ENCODE measurements at places on chromosomes 7 and 10.

GRCh38 chr7:148931470-148931869 lies 47.4 kb upstream of the EZH2 start:
- DNase-seq: no peak

- DNase-seq: peak; percentile 14
These were observed 14.3 kb downstream of the CYP3A5 start for GRCh38 chr7:99665312-99666012.

DNA sequence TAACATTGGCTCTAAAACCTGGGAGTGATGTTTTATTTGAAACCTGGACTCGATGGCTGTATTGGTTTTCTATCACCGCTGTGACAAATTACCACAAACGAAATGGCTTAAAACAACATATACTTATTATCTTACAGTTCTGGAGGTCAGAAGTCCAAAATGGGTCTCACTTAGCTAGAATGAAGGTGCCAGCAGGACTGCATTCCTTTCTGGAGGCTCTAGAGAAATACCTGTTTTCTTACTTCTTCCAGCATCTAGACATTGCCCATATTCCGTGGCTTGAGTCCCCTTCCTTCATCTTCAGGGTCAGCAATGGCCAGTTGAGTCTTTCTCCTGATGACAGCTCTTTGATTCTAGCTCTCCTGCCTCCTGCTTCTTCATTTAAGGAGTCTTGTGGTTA lies 44.3 kb upstream of the STEAP1B start:
- DNase-seq: no peak

DNA sequence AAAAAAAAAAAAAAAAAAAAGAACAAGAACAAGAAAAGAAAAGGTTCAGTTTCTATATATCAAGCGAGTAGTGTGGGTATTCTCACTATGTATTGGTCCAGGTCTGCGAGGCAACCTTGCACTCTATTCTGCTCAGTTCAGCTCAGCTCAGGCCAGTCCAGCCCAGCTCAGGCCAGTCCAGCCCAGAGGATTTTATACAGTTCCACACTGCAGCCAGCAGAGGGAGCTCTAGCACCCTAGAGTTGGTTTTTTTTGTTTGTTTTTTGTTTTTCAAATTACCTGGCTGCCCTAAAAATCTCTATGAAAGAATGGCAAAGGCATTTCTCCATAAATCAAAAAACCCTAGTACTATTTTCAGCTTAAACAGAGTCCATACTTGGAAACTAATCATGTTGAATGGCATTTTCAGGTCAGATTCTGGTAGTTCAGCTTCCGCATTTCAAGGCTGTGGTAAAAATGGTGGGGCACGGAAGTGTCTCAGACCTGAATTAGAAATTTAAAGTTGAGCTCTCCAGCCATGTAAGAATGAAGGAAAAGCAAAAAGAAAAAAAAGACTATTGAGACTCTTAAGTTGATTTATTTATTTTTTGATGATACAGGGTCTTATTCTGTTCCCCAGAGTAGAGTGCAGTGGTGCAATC lies 55.2 kb upstream of the GSDME start:
- peak; percentile 70 for DNase-seq

DNA sequence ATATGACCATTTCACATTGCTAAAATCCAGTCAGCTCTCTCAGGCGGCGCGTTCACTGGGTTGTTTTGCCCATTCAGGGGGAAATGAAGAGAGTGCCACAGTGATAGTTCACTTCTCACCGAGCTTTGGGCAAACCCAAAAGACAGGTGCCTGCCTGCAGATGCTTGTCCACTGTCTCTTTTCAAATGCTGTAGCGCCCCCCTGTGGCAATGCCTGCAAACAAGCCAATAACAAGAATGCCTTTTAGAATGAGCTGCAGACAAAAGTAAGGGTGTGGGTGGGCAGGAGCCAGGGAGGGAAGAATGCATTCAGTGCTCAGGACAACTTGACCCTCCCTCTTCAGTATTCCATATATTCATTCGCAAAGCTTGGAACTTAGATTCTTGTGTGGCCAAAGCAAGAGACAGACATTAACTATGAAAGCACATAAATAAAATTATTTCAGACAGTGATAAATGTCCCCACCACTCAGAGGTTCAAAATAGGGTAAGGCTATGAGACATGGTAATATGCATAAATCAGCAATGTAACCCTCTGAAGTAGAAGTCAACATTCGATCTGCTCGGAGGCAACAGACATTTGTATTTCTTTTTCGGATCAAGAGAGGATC lies 86.9 kb downstream of the JAZF1 start:
- DNase-seq: peak; percentile 79

Measured in suppressor macrophage treated with lipopolysaccharide for 4 hours (primary cell).